ENCODE measurements at places on chromosomes 12 and 14.

DNA sequence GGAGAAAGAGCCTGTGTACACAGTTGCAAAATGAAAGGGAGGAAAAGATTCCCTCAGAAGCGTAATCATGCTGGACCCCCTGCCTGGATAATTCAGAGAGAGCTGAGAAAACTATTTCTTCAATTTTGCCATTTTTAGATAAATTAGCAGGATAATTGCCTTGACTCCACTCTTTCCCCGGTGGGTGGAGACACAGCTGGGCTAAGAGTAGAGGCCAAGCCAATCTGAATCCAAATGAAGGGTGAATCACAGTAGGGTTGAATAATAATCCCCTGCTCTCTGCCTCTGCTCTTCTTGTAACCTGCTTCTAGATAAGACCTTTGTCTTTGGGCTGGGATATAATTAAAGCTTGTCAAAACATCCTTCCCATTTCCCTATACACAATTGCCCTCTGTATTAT lies 150.1 kb downstream of the CAPZA3 start:
- no peak for DNase-seq

DNA sequence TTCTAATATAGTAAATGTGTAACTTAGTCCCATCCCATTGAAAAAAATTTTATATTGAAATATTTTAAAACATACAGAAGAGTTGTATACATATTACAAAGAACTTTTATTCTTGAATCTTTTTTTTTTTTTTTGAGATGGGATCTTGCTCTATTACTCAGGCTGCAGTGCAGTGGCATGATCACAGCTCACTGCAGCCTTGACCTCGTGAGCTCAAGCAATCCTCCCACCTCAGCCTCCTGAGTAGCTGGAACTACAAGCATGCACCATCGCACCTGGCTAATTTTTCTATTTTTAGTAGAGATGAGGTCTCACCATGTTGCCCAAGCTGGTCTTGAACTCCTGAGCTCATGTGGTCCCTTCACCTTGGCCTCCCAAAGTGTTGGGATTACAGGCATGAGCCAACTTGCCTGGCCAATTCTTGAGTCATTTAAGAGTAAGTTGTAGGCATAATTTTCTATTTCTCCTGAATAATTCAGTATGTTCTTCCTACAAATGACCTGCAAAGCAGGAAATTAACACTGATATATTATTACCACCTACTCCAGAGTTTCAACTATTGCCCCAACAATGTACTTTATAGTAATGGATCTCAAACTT lies 153.0 kb upstream of the BMP4 start:
- DNase-seq = no peak

DNA sequence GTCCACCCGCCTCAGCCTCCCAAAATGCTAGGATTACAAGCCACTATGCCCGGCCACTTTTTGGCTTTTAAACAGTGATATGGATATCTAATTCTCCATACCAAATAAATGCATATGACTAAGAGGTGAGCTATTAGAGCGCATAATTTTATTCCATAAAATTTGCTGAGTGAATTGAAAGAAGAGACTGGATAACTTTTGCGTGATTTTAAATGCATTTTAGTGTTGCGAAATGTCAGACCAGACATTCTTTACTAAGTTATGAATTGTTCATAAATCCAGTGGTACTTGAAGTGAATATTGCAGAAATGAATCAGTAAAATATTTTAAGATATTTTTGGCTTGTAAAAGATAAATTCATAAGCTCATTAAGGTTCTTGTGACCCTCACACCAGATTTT lies 50.9 kb upstream of the DIP2B start:
- peak; percentile 13 for DNase-seq

GRCh38 chr12:93572712-93573551 lies 457 bp downstream of the SOCS2 start:
- DNase-seq = peak; percentile 67

- DNase-seq = no peak
Observed at GRCh38 chr14:59691266-59691665, 114.7 kb upstream of the CCDC175 start.

DNA sequence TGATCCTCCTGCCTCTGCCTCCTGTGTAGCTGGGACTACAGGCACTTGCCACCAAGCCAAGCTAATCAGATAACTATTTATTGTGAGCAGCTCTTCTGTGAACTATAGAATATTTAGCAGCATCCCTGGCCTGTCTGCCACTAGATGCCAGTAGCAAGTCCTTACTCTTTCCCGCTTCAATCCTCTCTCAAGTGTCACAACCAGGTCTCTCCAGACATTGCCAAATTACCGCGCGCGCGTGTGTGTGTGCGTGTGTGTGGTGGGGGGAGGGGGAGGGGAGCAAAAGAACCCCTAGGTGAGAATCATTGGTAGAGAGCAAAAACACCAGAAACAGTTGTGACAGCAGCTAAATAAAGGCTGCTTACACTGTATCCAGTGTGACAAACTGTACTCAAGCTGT lies 49.9 kb downstream of the PPP2R5E start:
- DNase-seq = no peak

DNA sequence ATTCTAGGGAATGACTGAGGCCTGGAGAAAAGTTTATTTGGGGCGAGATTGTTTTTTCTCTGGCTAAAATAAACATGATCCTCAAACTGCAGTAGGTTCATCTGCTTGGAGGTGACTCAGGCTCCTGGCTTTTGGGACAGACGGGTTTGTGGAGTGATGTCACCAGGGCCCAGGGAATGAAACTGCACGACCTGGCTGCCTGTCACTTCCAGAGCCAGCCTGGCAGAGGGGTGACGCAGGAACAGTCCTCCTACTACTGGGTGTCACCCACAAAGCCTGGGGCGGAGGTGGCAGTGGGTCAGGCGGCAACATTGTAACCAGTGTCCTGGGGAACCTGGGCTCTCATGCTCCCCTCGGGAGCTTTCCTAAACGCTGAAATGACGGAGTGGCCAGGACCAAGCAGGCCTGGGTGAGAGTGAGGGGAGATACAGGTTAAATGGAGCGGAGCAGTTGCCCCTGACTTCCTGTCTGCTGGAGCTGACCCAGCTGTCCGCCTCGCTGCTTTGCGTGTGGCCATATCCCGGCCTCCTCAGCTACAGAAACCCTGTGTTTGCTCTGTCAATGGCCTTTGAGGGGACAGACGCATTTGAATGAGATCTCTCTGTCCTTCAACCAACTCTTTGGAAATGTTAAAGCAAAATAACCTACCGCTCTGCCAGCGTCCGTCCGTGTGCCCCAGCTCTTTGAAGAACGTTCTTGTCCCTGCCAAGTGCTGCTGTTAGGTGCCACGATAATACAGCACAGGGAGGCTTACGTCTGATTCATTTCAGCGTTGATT lies 6.5 kb downstream of the HIP1R start:
- DNase-seq = peak; percentile 65

DNA sequence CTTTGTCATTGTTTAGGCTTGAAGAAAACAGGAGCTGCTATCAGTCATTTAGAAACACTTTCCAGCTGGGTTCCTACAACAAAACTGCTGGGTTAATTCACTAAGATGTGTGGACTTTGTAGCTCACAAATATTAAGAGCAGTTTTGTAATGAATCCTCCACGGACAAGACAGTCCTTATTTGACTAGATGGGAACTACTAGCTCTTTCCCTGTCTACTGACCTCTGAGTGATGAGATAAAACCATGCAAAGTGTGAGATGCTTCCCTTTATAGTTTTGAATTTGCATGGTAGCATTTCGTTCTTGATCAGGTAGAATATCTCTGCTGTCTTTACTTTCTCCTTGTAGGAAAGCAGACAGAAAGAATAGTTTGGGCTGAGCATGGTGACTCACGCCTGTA lies 72.9 kb upstream of the STXBP6 start:
- DNase-seq = no peak

GRCh38 chr14:77141214-77142004 lies at the start of gene ZDHHC22:
Gene ZDHHC22 (minus strand): TSS chr14:77141791. CDS start chr14:77139738, 2,053 bp downstream.
- DNase-seq = peak; percentile 66

- DNase-seq = no peak
Observed at GRCh38 chr12:2282318-2282717, 229.5 kb downstream of the CACNA1C start.

GRCh38 chr14:48382961-48383360 lies 707.6 kb upstream of the MDGA2 start:
- DNase-seq = no peak

GRCh38 chr12:67942724-67943123 lies 46.5 kb upstream of the IFNG-AS1 start:
- no peak for DNase-seq

DNA sequence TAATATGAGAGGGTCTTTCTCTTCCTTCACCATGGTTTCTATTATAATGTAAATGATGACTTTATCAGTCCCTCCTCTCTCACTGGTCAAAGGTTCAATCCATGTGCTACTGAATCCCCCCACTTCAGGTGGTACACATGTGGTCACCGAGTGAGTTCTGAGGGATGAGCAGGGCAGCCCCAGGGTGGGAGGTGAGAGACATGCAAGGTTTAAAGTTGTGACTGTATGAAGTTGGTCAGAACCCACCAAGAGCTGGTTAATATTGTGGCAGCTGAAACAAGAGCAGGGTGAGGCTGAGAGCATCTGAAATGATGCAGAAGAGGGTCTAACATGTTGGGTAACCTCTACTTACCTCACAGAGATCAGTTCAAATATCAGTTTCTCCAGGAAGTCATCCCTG lies 444.7 kb upstream of the FBXO33 start:
- DNase-seq = no peak
